ENCODE measurements at places on chromosomes 4 and X. TPM values are rescaled to one million over a fixed set of nuclear protein-coding genes. Genes with fewer than 3 reads are reported as not detected.

DNA sequence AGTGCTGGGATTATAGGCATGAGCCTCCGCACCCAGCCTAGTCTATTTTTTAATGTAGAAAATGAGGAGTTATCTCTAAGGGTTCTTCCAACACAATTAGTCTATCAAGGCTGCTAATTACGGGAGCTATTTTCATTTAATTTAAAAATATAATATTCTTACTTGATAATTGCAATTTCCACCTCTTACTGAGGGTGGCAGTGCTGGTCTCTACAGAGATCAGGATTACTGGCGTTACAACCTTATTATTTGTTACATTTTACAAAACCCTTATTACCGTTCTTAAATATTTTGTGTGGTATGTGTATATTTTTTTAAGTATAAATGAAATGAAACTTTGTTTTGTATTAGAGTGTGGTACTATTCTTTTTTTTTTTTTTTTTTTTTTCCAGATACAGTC lies 17.6 kb upstream of the GK start:
- no peaks in the 10 kb centered on the region for H3K36me3 ChIP-seq
- no peak overlapping the region for H3K27ac ChIP-seq
- H3K27me3 ChIP-seq: no peaks in the 10 kb centered on the region
- H3K4me3 ChIP-seq: no peak overlapping the region
- no peak for DNase-seq

CENPU gene
- 23.1 TPM for total RNA-seq

- DNase-seq: peak; percentile 43
- H3K4me3 ChIP-seq: no peak overlapping the region
- H3K27me3 ChIP-seq: no peaks in the 10 kb centered on the region
- H3K36me3 ChIP-seq: no peaks in the 10 kb centered on the region
Observed at GRCh38 chrX:69032601-69033000, 132.7 kb downstream of the PJA1 start.

- no peak overlapping the region for H3K27ac ChIP-seq
- H3K36me3 ChIP-seq: no peaks in the 10 kb centered on the region
- DNase-seq: no peak
- no peak overlapping the region for H3K4me3 ChIP-seq
- peaks cover 1% of the 10 kb centered on the region for H3K4me1 ChIP-seq
Observed at GRCh38 chr4:8573266-8573665, 6.9 kb upstream of the GPR78 start.

GRCh38 chr4:26873391-26874026 lies 12.9 kb downstream of the STIM2 start:
- H3K4me1 ChIP-seq: peaks cover 15% of the 10 kb centered on the region
- H3K27ac ChIP-seq: no peak overlapping the region
- H3K4me3 ChIP-seq: no peak overlapping the region
- H3K27me3 ChIP-seq: no peaks in the 10 kb centered on the region
- H3K36me3 ChIP-seq: peaks cover 7% of the 10 kb centered on the region

DNA sequence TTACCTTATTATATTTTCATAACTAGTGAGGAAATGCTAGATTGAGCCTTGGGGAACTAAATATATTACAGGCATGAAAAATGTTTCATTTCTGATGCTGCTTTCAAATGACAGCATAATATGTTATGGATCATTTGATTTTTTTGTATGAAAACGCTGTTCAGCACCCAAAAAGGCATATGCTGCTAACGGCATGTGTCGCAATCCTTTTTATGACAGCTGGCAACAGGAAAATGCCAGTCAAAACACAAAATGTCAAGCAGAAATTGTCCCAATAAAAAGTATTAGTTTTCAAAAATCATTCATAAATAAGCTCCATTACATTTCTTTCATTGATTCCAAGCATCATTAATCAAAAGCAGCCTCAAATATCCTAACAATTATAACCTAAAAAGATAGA lies 1244.5 kb downstream of the PCDH7 start:
- H3K4me3 ChIP-seq: no peak overlapping the region
- DNase-seq: no peak
- H3K4me1 ChIP-seq: no peaks in the 10 kb centered on the region
- H3K27ac ChIP-seq: no peak overlapping the region

GRCh38 chr4:153421941-153422340 lies 44.2 kb upstream of the TMEM131L start:
- no peaks in the 10 kb centered on the region for H3K27me3 ChIP-seq
- peaks cover 19% of the 10 kb centered on the region for H3K4me1 ChIP-seq
- DNase-seq: no peak
- no peak overlapping the region for H3K4me3 ChIP-seq
- no peak overlapping the region for H3K27ac ChIP-seq

EDNRA gene
- total RNA-seq: 37.6 TPM

DNA sequence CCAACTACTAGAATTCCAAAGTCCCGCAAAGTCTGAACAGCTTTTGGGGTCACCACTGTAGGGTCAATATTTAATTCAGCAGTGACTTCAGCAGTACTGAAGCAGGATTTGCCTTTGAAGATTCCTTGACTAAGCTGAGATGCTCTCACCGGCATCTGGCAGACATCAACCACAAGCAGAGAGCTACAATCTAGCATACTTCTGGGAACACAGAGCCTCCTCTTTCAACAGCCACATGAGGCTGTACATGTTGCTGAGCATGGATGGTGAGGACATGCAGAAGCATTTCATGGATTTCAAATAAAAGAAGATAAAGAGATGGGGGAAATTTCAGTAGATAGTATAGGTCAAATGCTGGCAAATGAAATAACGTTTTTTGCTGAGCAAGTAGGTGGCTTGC lies 6.6 kb upstream of the ASB11 start:
- H3K27me3 ChIP-seq: no peaks in the 10 kb centered on the region
- no peaks in the 10 kb centered on the region for H3K4me1 ChIP-seq
- H3K27ac ChIP-seq: no peak overlapping the region

CTAG2 gene
- not detected for total RNA-seq

- H3K4me3 ChIP-seq: no peak overlapping the region
- no peaks in the 10 kb centered on the region for H3K27me3 ChIP-seq
- no peak overlapping the region for H3K27ac ChIP-seq
- no peak for DNase-seq
- peaks cover 18% of the 10 kb centered on the region for H3K4me1 ChIP-seq
- H3K36me3 ChIP-seq: no peaks in the 10 kb centered on the region
Observed at GRCh38 chrX:72394518-72395170, 88.9 kb upstream of the CITED1 start.

TMPRSS11D gene
- total RNA-seq: not detected

CTAG1A gene
- total RNA-seq: not detected

- H3K27me3 ChIP-seq: no peaks in the 10 kb centered on the region
- no peaks in the 10 kb centered on the region for H3K4me1 ChIP-seq
- no peak overlapping the region for H3K4me3 ChIP-seq
- no peaks in the 10 kb centered on the region for H3K36me3 ChIP-seq
- H3K27ac ChIP-seq: no peak overlapping the region
Observed at GRCh38 chr4:176009254-176009653, 56.4 kb upstream of the WDR17 start.

DNA sequence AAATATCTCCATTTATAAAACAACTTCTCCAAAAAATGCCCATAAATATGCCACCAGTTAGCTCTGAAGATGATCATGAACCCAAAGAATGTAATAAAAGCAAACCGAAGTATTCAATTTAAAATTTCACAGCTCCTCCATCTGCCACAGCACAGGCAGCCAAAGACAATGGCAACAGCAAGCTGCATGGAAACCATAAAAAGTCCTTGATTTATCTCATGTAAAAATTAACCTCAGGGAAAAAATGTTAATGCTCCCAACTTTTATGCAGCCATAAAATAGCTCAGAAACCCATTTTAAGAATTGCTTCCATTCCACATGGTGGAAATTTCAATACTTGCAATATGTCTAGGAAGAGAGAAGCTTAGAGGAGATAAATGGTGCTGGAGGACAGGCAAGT lies 132.3 kb upstream of the ARHGEF9 start:
- H3K27ac ChIP-seq: no peak overlapping the region
- H3K4me3 ChIP-seq: no peak overlapping the region
- DNase-seq: no peak
- H3K27me3 ChIP-seq: no peaks in the 10 kb centered on the region
- H3K4me1 ChIP-seq: no peaks in the 10 kb centered on the region

MAGED4 gene
- total RNA-seq: 84.8 TPM

DNA sequence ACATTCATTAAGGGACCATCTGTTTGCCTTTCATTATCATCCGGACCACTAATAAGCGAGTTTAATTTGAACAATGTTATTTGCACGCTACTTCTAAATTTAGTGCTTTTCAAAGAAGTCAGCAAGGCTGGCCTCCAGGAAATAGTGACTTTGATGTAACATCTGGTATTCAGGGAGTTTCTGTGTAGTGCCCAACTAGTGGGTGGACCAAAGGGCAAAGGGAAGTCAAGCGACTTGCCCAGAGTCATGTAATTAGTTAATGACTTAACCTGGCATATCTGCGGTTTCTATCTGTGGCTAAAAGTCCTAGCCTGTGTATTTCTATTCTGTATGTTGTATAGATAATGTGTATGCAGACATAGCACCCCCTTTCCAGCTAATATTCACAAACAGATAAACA lies 56.3 kb upstream of the LCORL start:
- no peaks in the 10 kb centered on the region for H3K4me1 ChIP-seq
- no peak overlapping the region for H3K27ac ChIP-seq
- peaks cover 28% of the 10 kb centered on the region for H3K27me3 ChIP-seq
- no peak for DNase-seq
- no peak overlapping the region for H3K4me3 ChIP-seq

DNA sequence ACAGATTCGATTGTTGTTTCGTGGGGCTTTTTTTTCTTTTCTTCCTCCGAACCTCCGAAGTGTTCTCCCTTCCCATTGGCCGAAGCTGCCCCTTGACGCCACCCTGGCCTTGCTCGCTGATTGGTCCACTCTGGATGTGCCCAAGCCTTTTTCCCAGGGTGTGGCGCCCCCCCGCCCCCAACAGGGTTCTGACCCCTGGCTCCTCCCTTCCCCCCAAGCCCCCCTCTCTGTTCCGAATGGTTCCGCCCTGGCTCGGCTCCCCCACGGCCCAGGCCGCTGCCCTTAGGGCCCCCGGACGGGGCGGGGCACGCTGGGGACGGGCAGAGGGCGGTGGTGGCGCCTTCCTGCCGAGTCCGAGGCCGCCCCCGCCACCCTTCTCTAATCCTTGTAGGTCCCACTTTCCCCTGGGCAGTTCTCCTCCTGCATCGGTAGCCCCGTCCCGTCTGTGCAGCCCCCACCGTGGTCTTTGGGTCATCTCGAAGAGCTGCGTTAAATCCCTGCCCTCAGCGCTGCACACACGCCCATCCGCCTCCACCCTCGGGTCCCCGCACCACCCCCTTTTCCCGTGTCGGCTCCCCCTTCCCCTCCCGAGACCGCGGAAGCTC lies 25.5 kb downstream of the UTP14A start:
- H3K27ac ChIP-seq: peak overlapping the region; percentile 97
- DNase-seq: peak; percentile 89
- H3K36me3 ChIP-seq: peaks cover 4% of the 10 kb centered on the region
- H3K4me3 ChIP-seq: peak overlapping the region; percentile 94

DNA sequence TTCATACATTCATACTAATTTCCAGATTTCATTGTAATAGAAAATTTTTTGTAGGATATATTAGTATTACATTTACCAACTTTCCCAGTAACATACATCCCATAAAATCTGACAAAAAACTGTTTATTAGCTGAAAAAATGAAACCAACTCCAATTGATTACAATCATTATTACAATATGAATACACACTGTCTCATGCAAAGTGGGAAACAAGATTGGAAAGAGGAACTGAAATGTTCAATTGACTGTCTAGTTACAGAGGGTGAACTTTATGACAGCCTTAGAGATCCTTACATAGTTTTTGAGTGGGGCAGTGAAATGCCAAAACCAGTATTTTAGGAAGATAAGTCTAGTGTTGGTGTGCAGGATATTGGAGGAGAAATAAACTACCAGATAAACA lies 2.3 kb upstream of the AMBN start:
- H3K27me3 ChIP-seq: no peaks in the 10 kb centered on the region
- H3K27ac ChIP-seq: no peak overlapping the region
- no peak overlapping the region for H3K4me3 ChIP-seq
- DNase-seq: no peak
- H3K36me3 ChIP-seq: no peaks in the 10 kb centered on the region

- H3K4me1 ChIP-seq: peaks cover 4% of the 10 kb centered on the region
- H3K4me3 ChIP-seq: no peak overlapping the region
- no peaks in the 10 kb centered on the region for H3K27me3 ChIP-seq
- no peaks in the 10 kb centered on the region for H3K36me3 ChIP-seq
Observed at GRCh38 chr4:118927974-118928373, 39.3 kb downstream of the SYNPO2 start.

SLC26A1 gene
- total RNA-seq: 2.8 TPM

- H3K27ac ChIP-seq: no peak within 1 kb of the TSS
- H3K27me3 ChIP-seq: no peaks in the 10 kb centered on the region
- no peaks in the 10 kb centered on the region for H3K36me3 ChIP-seq
- no peaks in the 10 kb centered on the region for H3K4me1 ChIP-seq
- no peak within 1 kb of the TSS for H3K4me3 ChIP-seq
- no peak for DNase-seq
Observed at GRCh38 chrX:37779857-37780256, at the start of gene CYBB. Gene CYBB, plus strand, starts transcription at chrX:37780059. Its CDS starts 19 bp downstream, at chrX:37780078.

DNA sequence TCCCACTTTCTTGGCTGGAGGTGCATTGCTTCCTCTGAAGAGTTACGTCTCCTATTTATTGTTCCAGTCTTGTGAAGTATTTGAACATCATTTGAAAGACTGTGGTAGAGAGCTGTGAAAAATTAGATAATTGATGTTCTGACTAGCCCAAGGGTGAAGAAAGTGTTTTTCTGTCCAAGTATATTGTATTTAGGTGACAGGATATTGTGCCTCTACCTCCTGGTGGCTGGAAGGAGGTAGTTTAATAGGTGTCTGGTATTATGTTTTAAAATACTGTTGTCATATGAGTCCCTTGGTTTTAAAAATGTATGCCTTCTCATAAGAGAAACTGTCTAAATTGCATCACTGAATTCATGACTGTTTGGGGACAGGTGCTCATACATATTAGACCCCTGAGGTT lies 226.0 kb downstream of the SPRY1 start:
- H3K27me3 ChIP-seq: no peaks in the 10 kb centered on the region
- DNase-seq: no peak
- no peak overlapping the region for H3K4me3 ChIP-seq
- peaks cover 19% of the 10 kb centered on the region for H3K4me1 ChIP-seq

GRCh38 chr4:100130964-100131363 lies 59.3 kb downstream of the DDIT4L start:
- no peaks in the 10 kb centered on the region for H3K27me3 ChIP-seq
- no peak for DNase-seq
- H3K4me3 ChIP-seq: no peak overlapping the region
- no peaks in the 10 kb centered on the region for H3K4me1 ChIP-seq
- no peaks in the 10 kb centered on the region for H3K36me3 ChIP-seq

DNA sequence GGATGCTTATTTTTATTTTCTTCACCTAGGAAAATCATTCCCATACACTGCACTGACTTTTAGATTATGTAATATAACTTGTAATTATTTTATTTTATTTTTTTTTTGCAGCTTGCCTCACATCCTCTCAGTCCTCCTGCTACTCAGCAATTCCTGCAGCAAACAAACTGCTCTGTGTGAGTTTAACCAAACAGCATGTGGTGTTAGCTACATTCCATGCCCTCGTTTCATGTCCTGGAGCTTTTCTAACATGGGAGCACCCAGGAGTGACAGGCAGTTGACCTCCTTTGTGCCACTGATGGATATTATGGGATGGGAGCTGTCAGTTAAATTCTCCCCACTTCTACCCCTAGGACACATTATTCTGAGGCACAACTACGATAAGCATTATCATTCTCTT lies 24.8 kb downstream of the CXCL1 start:
- H3K27ac ChIP-seq: no peak overlapping the region
- no peaks in the 10 kb centered on the region for H3K36me3 ChIP-seq
- H3K4me3 ChIP-seq: no peak overlapping the region
- DNase-seq: no peak

Data from type B pancreatic cell (in vitro differentiated cells).